Activated naive CD4-positive, alpha-beta T cell treated with anti-CD3 and anti-CD28 coated beads, Interleukin-2, amount 50 U/mL, for 16 hours (primary cell): ENCODE measurements at places on chromosomes 7 and 10.

GRCh38 chr7:91089382-91089963 is 174.8 kb upstream of the FZD1 start:
- no peak for DNase-seq

GRCh38 chr7:74376256-74377036 is 77.3 kb upstream of the GTF2IRD1 start:
- no peak for DNase-seq

DNA sequence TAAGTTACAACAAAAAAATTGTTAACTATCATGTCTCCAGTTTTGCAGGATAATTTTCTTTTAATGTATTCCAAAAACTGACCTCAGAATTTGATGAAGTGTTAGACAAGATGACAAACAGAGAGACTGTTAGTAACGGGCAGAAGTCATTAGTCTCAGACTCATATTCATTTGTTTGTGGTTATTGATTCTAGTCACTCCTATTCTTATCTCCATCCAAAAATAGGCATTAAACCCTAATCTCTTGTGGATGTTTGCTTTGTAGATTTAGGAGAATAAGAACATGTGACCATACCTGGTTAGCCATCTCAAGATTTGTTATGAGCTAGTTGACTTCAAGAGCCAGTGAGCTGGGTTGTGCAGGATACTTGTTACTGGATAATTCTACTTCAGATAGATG is 261.1 kb downstream of the AUTS2 start:
- DNase-seq, result no peak

- DNase-seq, result no peak
Measured at GRCh38 chr7:99123571-99124033, 20.3 kb downstream of the SMURF1 start.

DNA sequence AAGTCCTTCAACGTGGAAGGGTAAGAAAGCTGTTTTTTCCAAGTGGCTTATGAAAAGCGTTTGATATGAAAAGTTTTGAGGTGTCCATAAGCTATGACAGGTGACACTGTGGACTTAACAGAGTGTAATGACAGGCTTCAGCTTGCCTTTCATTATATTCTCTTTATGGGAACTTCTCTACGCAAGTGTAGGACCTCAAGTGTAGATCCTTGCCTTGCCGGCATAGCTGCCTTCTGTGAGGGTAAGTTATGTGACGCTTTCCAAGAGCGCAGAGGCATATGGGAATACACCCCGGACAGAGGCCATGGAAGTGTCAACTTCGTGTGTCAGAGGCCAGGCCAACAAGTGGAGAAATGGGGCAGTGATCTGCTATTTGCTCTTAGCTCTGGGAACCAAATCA is 91.9 kb downstream of the GALNT11 start:
- no peak for DNase-seq
